ENCODE measurements at places on chromosomes 13 and 19.
A peak's percentile ranks its signal among the peaks of the same experiment; 100 is the strongest.

- no peak for DNase-seq
These were observed 268.7 kb downstream of the SPRY2 start for GRCh38 chr13:80072231-80072630.

- DNase-seq: no peak
These were observed 35.4 kb downstream of the KL start for GRCh38 chr13:33051632-33052031.

DNA sequence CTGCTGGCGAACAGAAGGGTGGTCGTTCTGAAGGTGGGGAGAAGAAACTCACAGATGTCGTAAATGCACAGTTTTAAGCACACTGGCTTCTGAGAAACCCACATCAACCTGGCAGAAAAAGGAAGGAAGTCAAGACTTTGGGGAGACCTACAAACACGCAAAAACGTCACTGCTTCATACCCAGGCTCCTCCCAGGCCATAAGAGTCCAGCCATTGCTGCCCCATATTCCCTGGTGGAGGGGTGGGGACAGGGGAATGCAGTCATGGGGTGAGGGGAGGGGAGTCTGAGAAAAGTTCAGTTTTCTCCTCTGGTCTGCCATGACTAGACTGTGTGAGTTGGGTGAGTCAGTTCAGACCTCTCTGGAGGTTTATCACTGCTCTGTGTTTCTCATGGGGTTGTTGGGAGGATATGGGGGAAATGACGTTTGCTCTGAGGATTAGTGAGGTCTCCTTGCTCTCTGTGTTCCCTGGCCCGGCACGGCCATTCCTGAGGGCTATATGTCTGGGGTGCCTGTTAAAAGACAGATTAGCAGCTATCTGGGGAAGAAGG, 139.0 kb downstream of the FLT1 start:
- DNase-seq: no peak

- DNase-seq: no peak
These were observed 8.7 kb upstream of the SPATA13 start for GRCh38 chr13:24151864-24152263.

DNA sequence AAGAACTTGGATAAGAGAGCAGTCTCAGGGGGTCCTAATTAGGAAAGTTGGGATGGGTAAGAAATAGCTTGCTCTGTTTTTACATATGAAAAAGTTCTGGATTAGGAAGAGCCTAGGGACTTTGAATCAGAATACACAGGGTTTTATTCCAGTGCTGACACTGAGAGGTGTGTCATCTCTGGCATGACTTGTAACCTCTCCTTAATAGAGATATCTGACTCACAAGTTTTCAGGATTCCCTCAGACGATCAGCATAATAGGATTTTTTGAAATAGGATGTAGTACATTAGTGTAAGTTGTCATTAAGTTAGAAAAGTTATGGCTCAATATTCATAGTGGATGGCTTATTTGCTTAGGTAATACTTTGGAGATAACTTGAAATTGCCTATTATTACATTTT, 555.2 kb upstream of the MIR17HG start:
- no peak for DNase-seq

- no peak for DNase-seq
These were observed 94.6 kb downstream of the CRYL1 start for GRCh38 chr13:20431080-20431479.

DNA sequence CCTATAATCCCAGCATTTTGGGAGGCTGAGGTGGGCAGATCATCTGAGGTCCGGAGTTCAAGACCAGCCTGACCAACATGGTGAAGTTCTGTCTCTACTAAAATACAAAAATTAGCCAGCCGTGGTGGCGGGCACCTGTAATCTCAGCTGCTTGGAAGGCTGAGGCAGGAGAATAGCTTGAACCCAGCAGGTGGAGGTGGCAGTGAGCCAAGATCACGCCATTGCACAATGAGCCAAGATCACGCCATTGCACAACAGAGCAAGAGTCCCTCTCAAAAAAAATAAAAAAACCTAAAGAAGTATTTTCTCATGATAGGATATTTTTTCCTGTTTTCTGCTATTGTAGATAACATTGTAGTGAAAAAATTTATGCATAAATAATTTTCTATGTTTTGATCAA, 13.3 kb downstream of the IFT88 start:
- no peak for DNase-seq

DNA sequence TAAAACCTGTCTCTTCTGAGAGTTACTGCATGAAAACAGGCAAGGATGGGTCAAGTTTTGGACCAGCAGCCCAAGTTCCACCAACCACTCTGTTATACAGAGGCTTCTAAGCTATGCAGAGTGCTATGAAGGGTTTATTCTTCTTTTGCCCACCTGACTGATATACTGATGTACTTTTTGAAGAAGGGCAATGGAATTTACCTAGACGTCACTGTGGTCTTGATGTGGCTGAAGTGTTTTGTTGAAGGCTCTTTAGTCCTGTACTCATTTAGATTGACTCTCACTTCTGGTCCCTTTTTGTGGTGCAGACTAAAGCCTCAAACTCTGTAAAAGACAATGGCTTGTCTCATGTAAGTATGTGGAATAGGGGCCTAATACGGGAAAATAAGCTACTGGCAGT, 92.0 kb downstream of the DGKH start:
- DNase-seq: no peak

DNA sequence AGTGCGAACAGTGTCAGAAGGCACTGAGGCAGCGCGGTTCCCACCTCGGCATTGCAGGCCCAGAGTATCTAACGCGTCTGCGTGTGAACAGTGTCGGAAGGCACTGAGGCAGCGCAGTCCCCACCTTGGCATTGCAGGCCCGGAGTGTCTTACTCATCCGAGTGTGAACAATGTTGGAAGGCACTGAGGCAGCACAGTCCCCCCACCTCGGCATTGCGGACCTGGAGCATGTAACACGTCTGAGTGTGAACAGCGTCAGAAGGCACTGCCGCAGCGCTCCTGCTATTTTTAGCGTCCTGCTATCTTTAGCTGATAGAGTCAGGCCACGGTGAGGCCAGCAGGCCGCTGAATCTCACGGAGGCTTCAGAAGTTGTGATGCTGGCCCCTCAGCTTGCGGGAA, 39.6 kb downstream of the ATP11A start:
- no peak for DNase-seq

DNA sequence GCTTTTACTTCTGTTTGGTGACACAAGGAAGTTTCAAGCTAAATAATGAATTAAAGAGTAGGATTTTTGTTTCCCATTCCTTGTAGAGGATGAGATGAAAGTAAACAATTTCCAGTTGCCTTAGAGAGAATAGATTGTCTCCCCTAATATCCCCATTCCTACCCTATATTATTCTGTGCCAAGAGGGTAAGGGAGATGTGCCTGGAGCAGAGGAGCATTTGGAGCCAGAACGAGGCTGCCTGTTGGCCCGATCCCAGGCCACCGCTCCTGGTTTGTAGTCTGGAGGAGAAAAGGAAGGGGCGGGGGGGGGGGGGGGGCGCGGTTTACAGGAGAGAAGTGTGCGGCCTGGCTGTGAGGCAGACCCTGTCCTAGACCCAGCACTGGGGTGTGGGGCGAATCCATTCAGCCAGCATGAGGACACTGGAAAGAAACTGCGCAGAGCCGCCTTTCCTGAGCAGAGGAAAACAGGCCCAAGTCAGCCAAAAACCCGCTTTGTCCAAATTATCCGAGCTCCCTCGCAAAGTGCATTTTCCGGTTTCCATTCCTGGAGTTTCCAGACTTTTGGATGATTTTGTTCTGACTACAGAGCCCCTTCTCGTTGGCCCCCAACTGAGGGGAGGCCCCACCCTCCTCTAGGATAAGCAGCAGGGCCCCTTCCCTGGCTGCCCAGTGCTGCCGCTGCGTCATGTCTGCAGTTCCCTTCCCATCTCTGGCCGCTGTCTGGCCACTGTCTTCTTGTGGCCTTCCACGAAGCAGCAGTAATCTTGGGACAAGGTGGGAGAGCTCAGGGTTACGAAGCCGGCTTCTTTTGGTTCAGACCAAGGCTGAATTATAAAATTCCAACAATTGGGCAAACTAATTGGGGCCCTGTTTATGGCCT, 23.0 kb downstream of the NFIX start:
- DNase-seq: no peak

DNA sequence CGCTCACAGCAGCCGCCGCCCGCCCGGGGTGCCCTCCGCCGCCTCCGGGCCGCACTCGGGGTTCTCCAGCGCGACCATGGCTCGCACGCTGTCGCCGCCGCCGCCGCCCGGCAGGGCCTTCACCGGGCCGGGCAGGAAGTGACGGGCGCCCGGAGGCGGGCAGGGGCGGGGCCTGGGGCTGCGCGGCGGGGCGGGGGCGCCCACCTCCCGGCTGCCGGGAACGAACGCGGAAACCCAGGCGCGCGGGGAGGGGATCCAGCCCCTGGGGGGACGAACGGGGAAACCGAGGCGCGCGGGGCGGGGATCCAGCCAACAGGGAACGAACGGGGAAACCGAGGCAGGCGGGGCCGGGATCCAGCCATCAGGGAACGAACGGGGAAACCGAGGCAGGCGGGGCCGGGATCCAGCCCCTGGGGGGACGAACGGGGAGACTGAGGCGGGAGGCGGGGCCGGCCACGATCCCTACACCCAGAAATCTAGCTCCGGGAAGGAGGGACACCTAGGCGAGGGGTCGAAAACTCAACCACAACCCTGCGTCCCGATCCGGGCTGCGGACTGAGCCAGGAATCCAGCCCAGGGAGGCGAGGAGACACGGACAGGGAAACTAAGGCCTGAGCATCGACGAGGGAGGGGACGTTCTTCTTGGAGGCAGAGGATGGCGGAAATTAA, at the start of gene R3HDM4:
R3HDM4 (minus strand) TSS at position 140 of the 669 bp plus-strand sequence; CDS start at position 78, 62 bp downstream.
- peak; percentile 73 for DNase-seq

GRCh38 chr19:11378319-11379189, 4.1 kb downstream of the SWSAP1 start:
- DNase-seq: no peak
